ENCODE measurements at places on chromosomes 2 and 18.

GRCh38 chr2:69253611-69254301, 133.3 kb downstream of the GFPT1 start:
- DNase-seq, result peak; percentile 93

DNA sequence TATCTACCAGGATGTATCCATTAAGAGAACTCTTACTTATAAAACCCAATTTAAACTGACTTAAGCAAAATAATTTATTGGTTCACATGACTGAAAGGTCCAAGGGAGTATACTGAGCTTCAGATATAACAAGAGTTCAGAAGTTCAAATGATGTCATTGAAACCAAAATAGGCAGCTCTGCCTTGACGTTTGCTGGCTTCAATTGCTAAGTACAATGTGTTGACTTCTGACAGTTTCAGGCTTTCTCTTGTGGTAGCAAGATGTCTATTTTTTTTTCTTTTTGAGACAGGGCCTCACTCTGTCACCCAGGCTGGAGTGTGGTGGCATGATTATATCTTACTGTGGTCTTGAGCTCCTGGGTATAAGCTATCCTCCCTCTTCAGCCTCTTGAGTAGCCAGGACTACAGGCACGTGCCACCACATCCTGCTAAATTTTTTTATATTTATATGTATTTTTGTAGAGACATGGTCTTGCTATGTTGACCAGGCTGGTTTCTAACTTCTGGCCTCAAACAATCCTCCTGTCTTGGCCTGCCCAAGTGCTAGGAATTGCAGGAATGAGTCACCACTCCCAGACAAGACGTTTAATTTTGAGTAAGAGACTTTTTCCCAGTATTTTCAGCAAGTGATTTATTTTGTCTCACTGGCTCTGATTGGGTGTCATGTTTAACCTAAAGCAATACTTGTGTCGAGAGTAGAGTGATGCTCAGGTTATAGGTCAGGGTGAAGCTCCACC, 184.8 kb downstream of the NR4A2 start:
- DNase-seq, result no peak

- DNase-seq, result peak; percentile 62
Observed at GRCh38 chr2:33436083-33436482, 40.4 kb upstream of the RASGRP3 start.

DNA sequence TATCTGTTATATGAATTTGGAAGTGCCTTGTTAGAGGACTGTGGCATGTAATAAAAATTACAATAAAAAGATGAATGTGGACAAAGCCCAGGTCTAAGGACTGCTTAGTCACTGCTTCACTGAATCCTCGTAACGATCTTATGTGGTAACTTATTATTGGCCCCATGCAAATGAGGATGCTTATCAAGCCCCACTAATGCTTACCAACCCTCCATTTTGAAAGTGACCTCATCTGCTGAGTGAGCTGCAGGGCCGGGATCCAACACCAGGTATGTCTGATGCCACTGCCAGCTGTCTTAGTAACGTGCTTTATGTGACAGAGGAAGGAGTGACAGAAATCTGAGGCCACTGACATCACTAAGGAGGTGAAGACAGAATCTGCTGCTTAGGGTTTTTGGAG, 65.3 kb upstream of the CCDC85A start:
- no peak for DNase-seq

DNA sequence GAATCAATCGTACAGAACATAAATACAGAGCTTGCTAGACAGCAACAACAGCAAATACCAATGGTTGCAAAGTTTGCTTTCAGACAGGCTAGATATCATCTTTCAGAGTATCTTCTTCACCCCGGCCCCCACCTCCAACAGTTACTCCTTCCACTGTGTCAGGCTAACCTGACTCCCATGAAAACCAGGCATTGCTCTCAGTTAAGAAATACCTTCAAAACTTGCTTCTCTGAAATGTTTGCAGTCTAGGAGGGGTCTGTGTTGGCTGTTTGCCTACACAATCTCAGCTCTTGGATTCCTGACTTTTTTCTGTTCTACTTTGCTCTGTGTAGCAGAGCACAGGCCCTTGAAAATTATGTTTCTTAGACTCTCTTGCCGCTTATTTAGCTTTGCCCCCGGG, 599.5 kb upstream of the SYT4 start:
- no peak for DNase-seq

- DNase-seq, result no peak
Observed at GRCh38 chr2:59969161-59969560, 584.3 kb downstream of the BCL11A start.

- no peak for DNase-seq
Observed at GRCh38 chr2:120860579-120860922, 124.9 kb downstream of the GLI2 start.

DNA sequence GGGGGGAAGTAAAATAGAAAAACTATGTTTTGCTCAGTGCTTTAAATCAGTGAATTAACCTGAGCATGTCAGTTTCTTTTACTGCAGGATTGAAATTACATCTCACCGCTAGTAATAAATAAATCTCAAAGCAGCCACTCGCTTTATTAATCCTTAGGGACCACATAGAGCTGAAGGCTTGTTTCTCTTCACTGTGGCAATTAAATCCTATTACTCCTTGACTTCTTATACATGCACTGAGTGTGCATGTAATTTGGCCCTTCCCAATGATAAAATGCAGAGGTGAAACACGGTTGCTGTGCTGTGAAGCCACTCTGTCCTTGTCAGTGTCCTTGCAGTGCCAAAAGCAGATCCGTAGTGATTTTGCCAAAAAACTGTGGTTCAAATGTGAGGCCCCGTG, 77.1 kb upstream of the RBM44 start:
- no peak for DNase-seq

DNA sequence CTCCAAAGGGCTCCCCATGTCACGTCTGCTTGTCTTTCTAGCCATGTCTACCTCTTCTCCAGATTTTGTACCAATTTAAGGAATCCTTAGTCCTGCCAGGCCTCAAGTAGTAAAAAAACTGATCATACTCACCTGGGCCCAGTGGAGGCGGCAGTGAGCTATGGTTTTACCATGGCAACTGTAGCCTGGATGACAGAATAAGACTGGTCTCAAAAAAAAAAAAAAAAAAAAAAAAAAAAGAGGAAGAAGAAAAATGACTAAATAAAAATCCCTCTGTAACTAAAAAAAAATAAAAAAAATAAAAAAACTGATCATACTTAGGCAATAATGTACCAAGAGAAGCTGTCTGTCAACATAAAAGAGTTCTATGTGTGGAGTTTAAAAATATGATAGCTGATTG, 221.6 kb downstream of the NR4A2 start:
- DNase-seq, result no peak

DNA sequence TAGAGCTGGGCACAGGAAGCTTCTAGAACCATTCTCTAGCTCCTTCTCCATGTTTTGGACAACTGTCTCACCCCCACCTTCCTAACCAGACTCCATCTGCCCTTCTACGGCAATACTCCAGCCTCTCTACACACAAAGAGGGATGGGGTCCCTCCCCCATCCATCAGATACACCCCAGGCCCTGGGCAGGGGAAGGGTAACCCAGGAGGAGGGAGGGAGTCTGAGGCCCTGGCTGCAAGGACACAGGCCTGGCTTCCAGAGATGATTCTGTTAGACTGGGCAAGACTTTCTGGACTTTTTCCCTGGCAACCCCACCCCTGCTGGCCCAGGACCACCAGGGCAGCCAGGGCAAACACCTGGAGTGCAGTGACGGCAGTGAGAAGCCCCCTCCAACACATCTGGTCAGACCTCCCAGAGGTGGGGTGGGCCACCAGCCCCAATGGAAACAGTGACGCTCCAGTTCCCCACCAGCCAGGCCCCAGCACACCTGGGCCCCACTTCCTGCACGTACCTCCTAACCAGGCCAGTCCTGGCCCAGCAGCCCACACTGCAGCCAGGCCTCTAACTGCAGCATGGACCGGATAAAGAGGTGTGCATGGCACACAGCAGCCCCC, 6.5 kb downstream of the CYP26B1 start:
- peak; percentile 31 for DNase-seq

DNA sequence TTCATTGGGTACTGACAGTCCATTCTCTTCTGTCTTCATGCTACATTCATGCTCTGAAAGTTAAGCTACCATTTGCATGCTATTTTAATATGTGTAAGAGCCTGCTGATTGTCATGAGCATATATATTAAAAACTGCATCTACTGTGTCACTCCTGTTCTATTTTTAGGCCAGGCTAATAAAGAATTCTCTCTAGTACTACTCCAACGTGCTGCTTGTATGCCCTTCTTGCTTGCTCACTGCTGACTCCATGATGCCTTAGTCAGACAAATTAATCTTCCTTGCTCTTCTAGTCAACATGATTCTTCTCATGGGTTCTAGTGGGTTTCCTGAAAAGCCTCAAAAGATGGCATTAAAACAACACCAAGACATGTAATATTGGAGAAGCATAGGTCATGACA, 1600.1 kb downstream of the DPP10 start:
- DNase-seq, result no peak

GRCh38 chr2:224523626-224524577, 61.3 kb downstream of the CUL3 start:
- DNase-seq, result no peak

DNA sequence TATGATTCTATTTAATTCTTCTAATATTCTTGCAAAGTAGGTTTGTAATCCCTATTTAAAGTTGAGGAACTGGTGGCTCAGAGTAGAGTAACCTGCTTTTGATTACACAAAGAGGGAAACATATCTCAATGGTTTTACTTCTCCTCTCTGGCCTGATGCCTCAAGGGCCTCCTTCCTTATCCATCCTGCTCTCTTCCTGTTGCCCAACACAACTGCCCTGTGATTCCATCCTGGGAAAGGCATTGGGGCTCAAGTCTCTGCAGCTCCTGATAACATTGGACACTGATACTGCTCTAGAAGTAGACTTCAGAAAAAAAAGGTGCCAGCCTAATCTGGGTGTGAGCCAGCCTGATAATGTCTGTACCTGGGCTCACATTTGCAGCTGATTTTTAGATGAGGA, 75.8 kb downstream of the RDH14 start:
- DNase-seq, result no peak

- no peak for DNase-seq
Observed at GRCh38 chr2:225431105-225431863, 31.8 kb downstream of the NYAP2 start.

GRCh38 chr2:238817382-238817781, 30.5 kb upstream of the TWIST2 start:
- DNase-seq, result no peak

- DNase-seq, result no peak
Observed at GRCh38 chr2:70671092-70671675, 96.8 kb downstream of the ADD2 start.

GRCh38 chr2:36530983-36531354, 67.0 kb downstream of the FEZ2 start:
- DNase-seq, result no peak

- no peak for DNase-seq
Observed at GRCh38 chr2:240232264-240232915, 91.9 kb upstream of the OTOS start.

- no peak for DNase-seq
Observed at GRCh38 chr2:10347562-10347948, 44.9 kb downstream of the HPCAL1 start.

DNA sequence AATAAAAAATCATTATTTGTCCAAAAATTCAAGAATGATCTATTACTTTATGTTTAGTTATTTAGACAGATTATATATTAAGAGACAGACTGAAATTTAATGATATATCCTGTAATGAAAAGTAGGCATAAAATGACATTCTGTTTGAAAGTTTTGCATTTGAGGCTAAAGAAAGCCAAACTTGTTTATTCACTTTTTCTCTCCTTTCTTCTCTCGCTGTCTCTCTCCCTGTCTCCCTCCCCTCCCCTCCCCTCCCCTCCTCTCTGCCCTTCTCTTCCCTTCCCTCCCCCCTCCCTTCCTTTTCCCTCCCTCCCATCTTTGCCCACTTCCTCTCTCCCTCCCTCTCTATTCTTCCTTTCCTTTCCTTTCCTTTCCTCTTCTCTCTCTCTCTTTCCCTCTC, 270.6 kb downstream of the MYT1L start:
- DNase-seq, result no peak

DNA sequence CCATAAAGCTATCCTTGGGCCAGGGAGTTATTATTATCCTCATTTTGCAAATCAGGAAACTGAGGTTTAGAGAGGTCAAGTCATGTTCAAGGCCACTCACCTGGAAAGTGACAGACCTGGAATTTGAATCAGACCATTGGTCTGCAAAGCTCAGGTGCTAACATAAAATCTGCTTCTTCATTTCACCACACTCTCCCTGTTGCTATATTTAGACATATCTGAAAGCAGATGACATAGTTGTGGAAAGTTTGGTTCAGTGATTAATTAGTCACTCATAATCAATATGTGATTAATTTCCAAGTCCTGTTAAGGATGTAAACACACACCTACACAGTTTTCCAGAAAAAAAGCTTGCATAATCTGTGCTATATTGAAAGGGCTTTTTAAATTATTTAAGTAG, 57.4 kb downstream of the LINC00305 start:
- DNase-seq, result no peak

DNA sequence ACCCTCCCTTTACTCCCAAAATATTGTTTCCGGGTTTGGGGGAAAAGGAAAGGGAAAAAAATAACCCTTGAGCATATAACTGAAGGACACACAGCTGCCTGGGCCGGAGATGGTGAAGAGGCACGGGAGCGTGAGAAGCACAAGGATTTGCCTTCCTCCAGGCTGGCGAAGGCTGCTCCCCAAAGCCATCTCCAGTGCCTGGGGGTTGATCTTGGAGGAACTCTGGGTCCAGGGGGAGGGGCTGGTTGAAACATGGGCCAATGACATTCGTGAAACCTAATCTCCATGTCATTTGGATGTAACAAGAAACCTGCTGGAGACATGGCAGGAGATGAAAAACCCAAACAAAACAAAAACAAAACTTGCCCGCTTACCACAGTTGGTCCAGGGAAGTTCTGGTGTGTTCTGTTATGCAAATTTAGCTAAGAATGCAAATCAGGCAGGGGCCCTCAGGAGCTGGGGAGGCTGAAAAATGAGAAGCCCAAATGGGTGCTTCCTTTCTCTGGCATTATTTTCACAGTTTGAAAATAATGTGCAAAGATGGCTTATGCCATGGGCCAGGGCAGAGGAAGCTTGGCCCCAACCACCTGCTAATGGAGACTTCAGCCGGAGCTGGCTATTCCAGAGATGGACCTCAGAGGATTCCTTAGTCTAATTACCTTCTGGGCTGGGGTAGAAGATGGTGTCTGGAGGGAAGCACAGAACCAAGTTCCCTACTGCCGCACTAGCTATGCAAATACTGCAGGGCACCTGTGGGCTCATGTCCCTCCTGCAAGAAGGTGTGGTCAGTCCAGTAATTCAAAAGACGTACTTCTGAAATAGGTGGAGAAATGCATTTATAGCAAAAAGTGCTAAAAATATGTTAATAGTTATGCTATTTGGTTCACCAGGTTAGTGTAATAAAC, 180.9 kb downstream of the BCL2 start:
- DNase-seq, result no peak

GRCh38 chr2:203591642-203592041, 56.5 kb upstream of the RAPH1 start:
- no peak for DNase-seq

- DNase-seq, result no peak
Observed at GRCh38 chr2:66930339-66931220, 466.6 kb upstream of the ETAA1 start.

DNA sequence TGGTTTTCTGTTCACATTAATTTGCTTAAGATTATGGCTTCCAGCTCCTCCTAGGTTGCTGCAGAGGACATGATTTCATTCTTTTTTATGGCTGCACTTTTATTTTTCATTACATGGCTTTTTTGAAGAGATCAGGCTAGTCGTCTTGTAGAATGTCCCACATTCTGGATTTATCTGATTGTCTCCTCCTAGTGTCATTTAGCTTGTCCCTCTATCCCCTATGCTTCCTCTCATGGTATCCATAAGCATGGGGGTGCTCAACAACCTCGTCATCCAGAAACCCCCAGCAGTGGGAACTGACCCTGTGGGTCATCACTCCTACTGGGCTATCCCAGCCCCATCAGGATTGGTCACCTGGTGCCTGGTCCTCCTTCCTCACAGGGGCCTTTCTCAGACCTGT, 49.6 kb downstream of the SERTAD2 start:
- no peak for DNase-seq
